Astrocyte (in vitro differentiated cells and primary cell): ENCODE measurements at places on chromosomes 13 and 19.

DNA sequence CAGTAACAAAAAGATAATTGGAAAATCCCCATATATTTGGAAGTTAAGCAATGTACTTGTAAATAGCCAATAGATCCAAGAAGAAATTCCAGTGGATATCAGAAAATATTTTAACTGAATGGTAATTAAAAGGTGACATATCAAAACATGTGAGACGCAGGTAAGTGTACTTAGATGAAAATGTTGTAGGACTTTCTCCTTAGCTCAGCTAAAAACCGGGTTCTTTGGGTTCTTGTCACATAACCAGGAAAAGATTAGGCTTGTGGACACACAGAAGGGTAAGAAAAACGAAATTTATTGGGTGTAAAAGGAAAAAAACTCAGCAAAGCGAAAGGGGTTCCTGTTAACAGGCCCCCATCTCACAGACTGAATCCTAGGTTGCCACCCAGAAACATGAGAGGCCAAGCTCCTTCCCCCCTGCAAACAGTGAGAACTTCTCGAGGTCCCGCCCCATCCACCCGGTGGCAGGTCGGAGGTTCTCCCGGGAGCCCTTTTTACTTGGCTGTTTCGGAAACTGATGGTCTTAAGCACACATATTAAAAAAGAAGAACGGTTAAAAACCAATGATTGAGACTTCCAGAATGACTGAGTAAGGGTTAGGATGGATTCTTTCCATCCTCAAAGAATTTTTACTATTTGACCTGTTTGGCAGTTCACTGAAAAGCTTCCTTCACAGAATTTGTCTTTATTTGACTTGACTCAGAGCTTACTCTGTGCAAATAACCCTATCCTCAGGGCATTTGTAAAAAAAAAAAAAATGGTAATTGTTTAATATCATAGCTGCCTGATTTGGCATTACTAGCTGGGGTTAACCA is 3.1 kb upstream of the CCDC70 start:
- no peak overlapping the region for H3K27ac ChIP-seq
- H3K36me3 ChIP-seq, result no peaks in the 10 kb centered on the region
- no peaks in the 10 kb centered on the region for H3K4me1 ChIP-seq
- H3K27me3 ChIP-seq, result no peaks in the 10 kb centered on the region
- DNase-seq, result no peak
- no peak overlapping the region for H3K4me3 ChIP-seq

DNA sequence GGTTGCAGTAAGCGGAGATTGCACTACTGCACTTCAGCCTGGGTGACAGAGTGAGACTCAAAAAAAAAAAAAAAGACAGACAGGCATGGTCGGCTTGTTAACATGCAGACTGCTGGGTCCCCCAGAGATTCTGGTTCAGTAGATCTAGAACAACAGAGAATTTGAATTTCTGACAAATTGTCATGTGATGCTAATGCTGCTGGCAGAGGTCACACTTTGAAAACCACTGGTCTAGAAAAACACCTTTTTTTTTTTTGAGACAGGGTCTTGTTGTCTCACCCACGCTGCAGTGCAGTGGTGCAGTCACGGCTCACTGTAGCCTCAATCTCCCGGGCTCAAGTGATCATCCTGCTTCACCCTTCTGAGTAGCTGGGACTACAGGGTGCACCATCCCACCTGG is 7.7 kb upstream of the LRFN3 start:
- H3K27ac ChIP-seq, result no peak overlapping the region
- no peaks in the 10 kb centered on the region for H3K36me3 ChIP-seq
- peaks cover 3% of the 10 kb centered on the region for H3K4me1 ChIP-seq
- H3K4me3 ChIP-seq, result no peak overlapping the region

DNA sequence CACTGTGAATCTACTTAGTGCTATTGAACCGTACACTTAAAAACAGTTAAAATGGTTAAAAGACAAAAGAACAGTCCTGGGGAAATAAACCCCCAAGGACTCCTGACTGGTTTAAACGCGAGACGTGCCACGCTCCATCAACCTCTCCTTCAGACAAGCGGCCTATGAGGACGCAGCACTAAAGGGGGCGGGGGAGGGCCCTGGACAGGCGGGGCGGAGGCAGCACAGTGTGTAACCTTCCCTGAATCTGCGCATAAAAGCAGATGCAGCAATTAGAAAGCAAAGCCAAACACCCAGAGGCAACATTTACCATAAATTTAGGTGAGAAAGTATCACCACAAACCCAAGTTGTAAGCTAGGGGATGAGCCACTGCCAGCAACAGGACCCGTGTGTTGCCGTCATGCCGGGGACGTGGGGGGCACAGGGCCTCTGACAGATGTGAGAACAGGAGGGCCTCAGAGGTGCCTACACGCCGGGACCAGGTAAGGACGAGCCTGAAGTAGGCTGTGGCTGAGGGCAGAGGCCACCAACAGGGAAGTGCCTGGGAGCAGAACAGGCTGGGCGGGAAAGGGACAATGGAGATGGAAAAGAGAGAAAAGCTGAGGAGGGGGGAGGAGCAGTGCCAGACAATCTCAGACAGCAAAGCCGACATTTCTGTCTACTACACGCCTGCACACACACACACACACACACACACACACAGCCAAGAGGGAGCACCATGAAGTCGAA is 15.3 kb upstream of the ADPRHL1 start:
- H3K4me3 ChIP-seq, result no peak overlapping the region
- no peak for DNase-seq
- no peaks in the 10 kb centered on the region for H3K27me3 ChIP-seq
- no peaks in the 10 kb centered on the region for H3K36me3 ChIP-seq
- H3K4me1 ChIP-seq, result no peaks in the 10 kb centered on the region
- H3K27ac ChIP-seq, result no peak overlapping the region

DNA sequence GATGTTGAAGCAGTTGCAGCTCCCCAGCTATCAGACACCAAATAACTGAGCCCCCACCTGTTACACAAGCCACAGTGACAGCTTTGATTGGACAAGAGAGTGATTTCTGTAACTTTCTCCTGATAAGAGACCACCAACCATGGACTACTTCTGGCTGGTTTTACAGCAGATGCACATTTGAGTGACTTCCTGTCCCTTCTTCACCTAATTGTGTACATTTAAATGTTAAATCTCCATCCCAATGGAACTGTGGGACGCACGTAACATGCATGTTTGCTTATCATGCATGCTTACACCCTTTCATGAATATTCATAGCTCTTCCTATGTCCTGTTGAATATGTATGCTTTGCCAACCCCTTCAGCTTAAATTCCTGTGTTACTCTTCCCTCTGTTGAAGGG is 6.0 kb upstream of the TNFSF11 start:
- no peak overlapping the region for H3K27ac ChIP-seq
- H3K4me1 ChIP-seq, result no peaks in the 10 kb centered on the region
- no peaks in the 10 kb centered on the region for H3K27me3 ChIP-seq
- no peak overlapping the region for H3K4me3 ChIP-seq

DNA sequence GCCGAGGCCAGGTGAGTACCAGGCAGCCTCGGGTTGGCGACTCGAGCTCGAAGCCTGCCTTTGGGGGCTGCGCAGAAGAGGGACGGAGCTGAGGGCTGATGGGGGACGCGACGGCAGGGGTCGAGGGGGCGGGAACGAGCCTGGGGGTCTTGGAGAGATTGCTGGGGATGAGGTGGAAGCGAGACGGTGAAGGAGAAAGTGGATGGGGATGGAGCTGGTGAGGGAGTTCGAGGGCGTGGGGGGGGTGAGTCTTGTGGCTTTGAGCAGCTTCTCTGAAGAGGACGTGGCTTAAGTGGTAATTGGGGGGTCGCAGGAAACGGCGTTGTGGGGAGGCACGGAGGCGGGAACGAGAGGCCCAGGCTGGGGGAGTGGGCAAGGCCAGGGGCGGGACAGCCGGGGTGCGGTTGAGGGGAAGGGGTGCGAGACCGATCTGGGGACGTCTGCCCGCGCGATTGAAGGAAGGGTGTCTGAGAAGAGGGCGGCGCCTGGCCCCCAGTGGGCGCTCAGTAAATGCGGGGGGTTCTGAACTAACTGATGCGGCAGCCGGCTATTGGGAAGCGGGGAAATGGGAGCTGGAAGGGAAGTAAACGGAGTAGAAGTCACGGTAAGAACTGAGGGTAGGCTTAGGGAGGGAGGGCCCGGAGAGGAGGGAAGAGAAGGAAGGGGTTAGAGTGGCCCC is 426 bp downstream of the MYO9B start:
- H3K4me1 ChIP-seq, result peaks cover 45% of the 10 kb centered on the region
- no peaks in the 10 kb centered on the region for H3K27me3 ChIP-seq
- H3K36me3 ChIP-seq, result peaks cover 12% of the 10 kb centered on the region
- peak overlapping the region; percentile 88 for H3K4me3 ChIP-seq
- peak overlapping the region; percentile 85 for H3K27ac ChIP-seq

DNA sequence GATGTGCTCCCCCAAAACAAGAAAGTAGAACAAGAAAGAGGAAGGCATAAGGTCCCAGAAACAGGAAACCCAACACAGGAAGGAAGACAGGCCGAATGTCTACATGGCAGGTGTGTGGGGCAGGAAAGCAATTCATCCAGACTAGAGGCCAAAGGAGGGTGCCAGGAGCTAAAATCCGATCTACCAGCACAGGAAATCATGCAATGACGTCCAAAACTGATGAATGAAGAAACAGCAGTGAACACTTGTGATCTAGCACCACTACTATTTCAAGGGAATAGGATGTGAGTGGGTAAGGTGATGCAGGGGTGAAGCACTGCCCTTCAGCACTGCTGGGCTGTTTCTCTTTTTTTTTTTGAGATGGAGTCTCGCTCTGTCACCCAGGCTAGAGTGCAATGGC is 59.1 kb downstream of the DOCK9 start:
- DNase-seq, result no peak
- H3K4me3 ChIP-seq, result no peak overlapping the region
- no peaks in the 10 kb centered on the region for H3K27me3 ChIP-seq

GRCh38 chr13:114143806-114144605 is 11.6 kb upstream of the RASA3 start:
- no peaks in the 10 kb centered on the region for H3K36me3 ChIP-seq
- H3K27me3 ChIP-seq, result peaks cover 9% of the 10 kb centered on the region
- H3K27ac ChIP-seq, result no peak overlapping the region
- no peak for DNase-seq
- H3K4me3 ChIP-seq, result no peak overlapping the region

DNA sequence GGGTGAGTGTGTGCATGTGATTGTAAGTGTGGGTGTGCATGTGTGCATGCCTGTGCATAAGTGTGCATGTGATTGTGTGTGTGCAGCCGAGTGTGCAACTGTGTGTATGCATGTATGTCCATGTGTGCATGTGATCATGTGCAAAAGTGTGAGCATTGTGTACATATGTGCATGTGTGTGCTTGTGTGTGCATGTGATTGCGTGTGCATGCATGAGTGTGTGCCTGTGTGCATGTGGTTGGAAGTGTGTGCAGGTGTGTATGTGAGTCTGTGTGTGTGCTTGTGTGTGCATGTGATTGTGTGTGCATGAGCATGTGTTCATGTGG is 3.5 kb downstream of the PODNL1 start:
- no peak for DNase-seq
- no peak overlapping the region for H3K27ac ChIP-seq
- no peak overlapping the region for H3K4me3 ChIP-seq
- peaks cover 4% of the 10 kb centered on the region for H3K27me3 ChIP-seq
- H3K4me1 ChIP-seq, result peaks cover 9% of the 10 kb centered on the region
- H3K36me3 ChIP-seq, result no peaks in the 10 kb centered on the region

DNA sequence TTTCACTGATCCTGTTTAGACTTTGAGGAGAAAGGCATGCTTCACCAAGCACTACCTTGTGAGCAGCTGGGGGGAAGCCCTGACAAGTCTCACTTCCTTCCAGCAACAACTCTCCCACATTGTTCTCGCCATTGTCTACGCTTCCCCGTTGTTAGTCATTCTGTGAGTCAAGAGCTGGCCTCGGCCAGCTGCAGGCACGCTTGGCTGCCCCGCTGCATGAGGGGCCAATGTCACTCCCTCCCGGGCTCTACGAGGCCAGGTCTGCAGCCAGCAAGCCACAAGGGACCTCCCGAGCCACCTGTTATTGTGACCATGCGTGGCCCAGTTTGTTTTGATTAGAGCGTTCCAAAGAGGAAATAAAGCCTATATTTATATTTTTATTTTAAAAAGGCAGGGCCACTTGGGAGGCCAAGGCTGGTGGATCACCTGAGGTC is 220.9 kb downstream of the FOXO1 start:
- H3K4me1 ChIP-seq, result peaks cover 17% of the 10 kb centered on the region
- no peaks in the 10 kb centered on the region for H3K27me3 ChIP-seq

DNA sequence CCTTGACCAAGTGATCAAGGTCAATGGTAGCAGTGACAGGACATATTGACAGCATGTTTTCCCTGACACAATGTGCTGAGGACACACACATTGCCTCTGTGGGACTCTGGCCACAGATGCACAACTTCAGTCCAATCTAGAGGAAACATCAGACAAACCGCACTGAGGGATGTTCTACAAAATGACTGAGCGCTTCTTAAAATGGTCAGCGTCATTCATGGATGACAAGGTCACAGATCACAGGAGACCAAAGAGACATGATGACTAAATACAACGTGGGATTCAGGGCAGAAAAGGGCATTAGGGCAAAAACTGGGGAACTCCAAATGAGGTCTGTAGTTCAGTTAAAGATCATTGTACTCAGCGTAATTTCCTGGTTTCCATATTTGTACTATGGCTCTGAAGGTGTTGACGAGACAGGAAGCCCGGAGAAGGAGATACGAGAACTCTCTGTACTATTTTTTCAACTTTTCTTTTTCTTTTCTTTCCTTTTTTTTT is 20.6 kb downstream of the PBX4 start:
- no peak overlapping the region for H3K4me3 ChIP-seq
- no peaks in the 10 kb centered on the region for H3K36me3 ChIP-seq
- H3K4me1 ChIP-seq, result no peaks in the 10 kb centered on the region
- H3K27me3 ChIP-seq, result no peaks in the 10 kb centered on the region

DNA sequence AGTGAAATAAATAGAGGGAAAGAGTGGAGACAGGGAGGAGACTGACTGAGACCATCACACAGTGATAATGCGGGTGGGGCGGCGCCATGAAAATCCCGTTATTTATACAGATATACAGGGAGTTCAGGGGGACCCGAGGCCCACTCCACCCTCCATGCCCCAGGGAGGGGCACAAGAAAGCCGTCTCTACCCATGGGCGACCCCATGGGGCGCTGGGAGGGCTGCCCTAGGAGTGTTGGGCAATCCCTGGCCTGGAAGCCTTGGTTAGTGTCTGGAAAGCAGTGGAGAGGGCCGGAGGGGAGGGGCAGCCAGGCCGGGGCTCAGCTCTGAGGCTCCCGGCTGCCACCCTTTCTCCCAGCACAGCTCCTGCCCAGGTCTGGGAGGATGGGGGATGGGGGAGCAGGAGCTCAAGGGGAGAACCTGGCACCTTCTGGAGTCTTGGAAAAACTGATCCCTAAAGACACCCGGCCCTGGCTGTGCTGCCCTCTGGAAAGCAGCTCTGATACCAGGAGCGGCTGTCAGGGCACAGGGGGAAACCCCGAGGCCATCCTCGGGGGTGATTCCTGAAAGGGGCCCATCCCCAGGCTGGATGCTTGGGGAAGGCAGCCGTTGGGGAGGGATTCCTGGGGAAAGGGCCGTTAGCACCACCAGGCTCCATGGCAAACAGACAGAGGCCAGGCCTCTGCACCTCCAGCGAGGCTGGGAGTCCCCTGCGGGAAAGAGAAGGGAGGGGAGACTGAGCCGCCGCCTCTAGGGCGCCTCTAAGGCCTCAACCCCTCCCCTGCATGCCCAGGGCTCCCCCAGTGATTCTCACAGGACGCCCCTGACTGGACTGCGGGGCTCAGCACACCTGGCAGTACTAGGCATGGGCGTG is 3.0 kb upstream of the PRKD2 start:
- DNase-seq, result no peak
- no peak overlapping the region for H3K4me3 ChIP-seq
- no peaks in the 10 kb centered on the region for H3K27me3 ChIP-seq
- peaks cover 18% of the 10 kb centered on the region for H3K36me3 ChIP-seq
